ENCODE measurements at places on chromosomes 4 and X.

DNA sequence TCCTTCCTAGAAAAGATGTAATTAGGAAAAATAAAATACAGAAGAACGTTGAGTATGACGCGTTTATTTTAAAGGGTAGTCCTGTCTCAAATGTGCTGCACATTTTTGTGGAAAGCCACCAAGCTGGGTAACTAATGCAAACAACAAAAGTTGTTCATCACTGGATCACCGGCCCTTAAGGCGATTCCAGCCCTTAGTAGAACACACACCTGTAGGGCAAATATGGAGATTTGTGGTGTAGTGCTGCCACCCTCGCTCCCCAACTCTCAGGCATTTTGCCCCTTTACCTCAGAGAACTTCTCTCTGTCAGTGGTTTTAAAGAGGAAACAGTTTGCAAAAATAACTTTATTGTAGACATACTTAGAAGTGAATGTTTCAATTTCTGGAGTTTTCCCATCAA is 1.9 kb downstream of the TBL1X start:
- no peak for DNase-seq

DNA sequence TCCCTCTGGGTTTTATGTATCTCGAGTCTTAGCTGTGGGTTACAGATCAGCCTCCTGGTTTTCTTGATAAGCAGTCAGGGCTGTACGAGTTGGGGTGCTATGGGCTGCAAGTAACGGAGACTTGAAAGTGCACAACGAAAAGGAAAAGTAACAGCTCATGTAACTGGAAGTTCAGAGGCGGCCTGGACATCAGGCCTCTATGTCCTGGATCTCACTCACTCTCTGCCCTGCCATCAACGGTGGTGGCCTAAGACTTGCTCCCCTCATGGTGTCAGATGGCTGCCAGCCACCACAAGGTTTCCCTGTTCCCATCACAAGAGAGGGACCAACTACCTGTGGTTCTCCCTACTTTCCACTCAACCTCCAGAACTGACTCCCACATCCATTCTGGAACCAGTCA is 4.8 kb downstream of the PPP2R2C start:
- DNase-seq: no peak

DNA sequence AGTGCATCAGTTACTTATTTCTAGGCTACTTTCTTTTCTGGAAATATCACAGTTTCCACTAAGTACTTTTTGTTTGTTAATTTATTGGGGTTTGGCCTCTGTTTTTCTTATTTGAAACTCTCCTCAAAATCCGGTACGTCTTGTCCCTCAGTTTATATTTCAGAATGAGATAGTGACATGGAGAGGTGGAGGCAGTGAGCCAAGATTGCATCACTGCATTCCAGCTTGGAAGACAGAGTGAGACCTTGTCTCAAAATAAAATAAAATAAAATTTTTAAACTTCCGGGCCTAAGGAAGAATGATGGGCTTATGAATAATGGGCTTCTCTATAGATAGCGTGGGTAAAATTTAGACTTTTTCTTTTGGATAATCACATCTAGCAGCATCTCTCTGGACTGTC is 567.8 kb downstream of the TRIML1 start:
- DNase-seq: no peak

DNA sequence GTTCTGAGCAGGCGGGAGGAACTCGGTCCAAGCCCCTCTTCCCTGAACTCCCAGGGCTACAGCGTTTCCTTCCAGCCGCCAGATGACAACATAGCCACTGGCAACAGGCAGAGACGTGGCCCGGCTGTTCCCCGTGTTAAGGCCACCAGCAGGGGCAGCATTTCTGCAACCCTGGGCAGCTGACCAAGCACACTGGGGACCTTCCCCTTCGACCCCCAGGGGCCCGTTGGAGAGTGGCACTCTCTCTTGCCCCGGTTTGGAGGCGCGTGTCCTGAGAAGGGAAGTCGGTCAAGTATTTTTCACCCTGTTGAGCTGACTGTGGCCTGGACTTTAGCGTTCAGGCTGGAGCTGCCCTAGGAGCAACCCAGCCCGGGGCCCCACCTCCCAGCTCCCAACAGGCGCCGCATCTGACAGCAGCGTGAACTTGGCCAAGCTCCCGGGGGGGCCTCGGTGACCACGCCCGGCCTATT is 37.6 kb downstream of the ZBTB49 start:
- no peak for DNase-seq

- DNase-seq: no peak
Measured at GRCh38 chrX:50327235-50327634, 122.7 kb downstream of the CCNB3 start.

DNA sequence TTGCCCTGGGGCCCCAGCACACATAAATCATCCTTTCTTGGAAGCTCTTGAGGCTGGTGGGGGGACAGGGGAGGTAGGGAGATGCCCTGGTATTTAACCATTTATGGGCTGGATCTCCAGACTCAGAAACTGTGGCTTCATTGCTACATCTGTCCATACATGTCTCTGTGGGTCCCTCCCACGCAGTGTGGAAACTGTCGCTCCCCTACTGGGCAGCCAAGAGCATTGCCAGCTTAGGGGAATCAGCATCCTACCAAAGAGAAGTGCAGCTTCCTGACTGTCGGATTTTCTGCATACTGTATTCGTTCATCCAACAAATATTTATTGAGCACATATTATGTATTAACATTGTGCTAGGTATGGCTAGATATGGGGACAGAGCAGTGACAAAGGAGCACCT is 3.7 kb downstream of the GRIPAP1 start:
- no peak for DNase-seq

GRCh38 chr4:26410385-26411293 is 79.6 kb downstream of the CCKAR start:
- DNase-seq: peak; percentile 83

DNA sequence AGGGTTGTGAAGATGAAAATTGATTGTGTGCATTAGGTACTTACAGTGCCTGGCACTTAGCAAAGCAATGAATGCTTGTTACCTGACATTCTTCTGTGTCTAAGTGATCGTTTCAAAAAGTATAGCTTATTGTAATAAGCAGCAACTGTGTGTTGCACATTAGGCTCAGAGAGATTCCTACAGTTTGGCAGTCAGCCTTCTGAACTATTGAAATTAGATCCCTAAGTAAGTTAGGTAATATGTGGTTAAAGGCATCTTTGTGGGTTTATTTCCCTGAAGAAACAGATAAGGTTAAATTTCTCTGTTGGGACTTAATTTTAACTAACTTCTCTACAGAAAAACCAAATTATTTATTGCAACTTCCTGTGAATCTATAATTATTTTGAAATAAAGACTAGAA is 93.4 kb downstream of the REPS2 start:
- DNase-seq: no peak

GRCh38 chr4:7821245-7822136 is 118.2 kb downstream of the AFAP1 start:
- no peak for DNase-seq

GRCh38 chr4:184415071-184415470 is 59.3 kb downstream of the IRF2 start:
- no peak for DNase-seq

DNA sequence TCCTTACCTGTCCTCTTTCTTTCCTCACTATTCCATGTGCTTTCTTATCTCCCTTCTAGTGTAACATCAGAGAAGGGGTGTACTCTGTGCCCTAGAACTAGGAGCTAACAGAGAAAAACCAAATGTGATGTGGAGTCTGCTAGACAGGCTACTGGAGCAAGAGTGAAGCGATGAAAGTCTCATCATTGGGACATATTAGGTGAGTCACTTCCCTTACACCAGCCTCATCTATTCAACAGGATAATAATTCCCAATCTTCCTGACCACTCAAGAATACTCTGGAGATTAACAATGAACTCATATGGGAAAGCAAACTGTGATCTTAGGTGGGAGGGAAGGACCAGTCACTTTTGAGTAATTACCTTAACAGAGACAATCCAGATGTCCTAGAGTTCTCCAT is 58.1 kb downstream of the RAB40A start:
- DNase-seq: no peak

GRCh38 chr4:165627548-165627947 is 245.5 kb upstream of the TLL1 start:
- no peak for DNase-seq

DNA sequence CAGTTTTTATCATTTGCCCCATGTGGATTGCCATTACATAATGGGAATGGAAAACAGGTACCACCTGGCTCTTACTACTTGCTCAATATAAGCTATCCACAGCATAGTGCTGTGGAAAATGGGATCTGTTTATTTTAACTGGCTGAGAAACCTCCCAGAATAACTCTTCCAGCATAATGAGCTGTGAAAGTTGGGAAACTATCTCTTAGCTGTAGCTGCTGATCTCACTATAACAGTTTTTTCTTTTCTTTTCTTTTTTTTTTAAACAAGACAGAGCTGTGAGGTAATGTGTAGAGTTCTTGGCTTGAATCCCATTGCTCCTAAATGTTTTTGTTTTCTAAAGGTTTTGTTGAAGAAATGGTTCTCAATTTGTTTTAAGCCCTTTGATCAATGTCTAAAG is 988.3 kb downstream of the PCDH19 start:
- no peak for DNase-seq

DNA sequence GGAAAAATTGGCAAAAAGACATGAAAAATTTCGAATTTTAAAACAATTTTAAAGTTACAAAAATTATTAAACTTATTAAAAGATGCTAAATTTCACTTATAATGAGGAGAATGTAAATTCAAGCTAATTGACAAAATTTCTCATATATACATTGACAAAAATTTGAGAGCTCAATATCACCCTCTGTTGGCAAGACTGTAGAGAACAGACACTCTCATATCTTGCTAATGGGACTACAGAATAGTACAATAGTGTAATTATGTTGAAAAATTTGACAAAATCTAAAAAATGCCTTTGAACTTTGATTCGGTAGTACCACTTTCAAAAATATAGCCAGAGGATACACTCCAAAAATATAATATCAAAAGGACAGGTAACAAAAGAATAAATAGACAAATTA is 29.8 kb downstream of the DCAF8L2 start:
- DNase-seq: peak; percentile 61
